BJ (cell line): ENCODE measurements at places on chromosomes 7 and 10. TPM values are rescaled to one million over a fixed set of nuclear protein-coding genes. Genes with fewer than 3 reads are reported as not detected.

DNA sequence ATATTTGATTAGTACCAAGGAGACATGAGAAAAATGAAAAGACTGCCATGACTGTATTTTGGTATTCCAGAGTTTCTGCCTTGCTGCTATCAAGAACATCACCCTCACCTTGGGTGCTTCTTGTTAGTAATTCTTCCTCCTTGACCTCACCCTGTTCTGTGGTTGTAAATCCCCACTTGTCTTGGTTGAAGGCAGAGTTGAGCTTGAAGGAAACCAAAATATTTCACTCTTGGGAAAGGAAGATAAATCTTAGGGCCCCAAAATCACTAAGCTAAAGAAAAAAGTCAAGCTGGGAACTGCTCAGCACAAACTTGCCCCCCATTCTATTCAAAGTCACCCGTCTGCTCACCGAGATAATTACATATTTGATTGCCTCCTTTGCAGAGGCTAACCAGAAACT is 20.6 kb upstream of the AKR1C3 start:
- no peak for DNase-seq

The CTAGE8 gene
- polyA plus RNA-seq = 0.21 and 0.54 TPM in 2 replicates

The ARHGEF5 gene
- polyA plus RNA-seq = 7.4 and 8.9 TPM in 2 replicates

The TBATA gene
- not detected in 2 replicates for polyA plus RNA-seq

GRCh38 chr10:12644380-12645144 is 295.2 kb downstream of the CAMK1D start:
- DNase-seq = no peak

The DENND2A gene
- polyA plus RNA-seq = 2.9 and 3.3 TPM in 2 replicates

DNA sequence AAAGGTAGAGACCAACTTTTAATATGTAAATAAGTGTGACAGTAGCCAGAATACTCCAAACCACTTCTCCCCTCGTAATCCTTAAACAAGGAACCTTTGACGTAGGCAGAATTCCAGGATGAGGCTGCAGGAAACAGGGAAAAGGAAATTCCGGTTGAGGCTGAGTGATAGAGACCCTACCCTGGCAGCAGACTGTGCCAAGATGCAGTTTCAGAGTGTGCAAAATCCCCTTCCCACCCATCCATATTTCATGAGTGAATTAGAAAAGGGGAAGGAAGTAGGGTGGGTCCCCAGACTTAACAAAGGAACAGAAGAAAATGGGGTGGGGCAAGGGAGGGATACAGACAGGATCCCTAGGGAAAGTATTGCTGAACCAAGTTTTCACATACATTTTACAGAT is 143.0 kb downstream of the RAPGEF5 start:
- no peak for DNase-seq

DNA sequence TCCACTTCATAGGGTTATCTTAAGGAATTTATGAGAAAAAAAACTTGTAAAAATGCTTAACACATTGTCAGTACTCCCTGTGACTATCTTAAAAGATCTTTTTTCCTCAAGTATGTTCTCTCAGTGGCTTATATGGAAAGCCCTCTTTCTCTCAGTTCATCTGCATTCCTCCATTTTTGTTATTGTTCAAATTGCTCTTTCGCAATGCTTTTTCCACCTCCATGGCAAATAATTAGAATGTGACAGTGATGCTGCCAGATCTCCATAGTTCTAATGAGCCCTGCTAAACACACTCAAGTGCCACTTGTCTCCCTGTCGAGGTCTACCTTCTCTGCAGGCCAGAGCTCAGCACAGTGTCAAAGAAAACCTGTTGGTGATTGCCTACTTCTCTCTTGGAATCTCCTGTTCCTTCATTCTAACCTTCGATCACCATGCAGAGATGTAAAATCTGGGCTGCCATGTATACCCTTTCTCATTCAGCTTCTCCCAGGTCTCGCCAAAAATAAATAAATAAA is 37.2 kb upstream of the ABCB5 start:
- no peak for DNase-seq

DNA sequence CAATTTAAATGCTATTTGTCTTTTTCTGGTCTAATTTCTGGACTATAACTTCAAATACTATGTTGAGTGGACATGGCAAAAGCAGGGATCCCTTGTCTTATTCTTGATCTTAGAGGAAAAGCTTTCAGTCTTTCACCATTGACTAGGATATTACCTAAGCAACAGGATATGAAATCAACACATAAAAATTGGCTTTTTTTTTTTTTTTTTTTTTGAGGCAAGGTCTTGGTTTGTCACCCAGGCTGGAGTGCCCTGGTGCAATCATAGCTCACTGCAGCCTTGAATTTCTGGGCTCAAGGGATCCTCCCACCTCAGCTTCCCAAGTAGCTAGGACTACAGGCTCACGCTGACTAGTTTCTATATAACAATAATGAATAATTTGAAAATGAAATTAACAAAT is 90.8 kb downstream of the JMJD1C start:
- DNase-seq = no peak

The STOX1 gene
- polyA plus RNA-seq = 0.02 TPM in 1 of 2 replicates, not detected in the other

The ARL5B gene
- 2.7 and 7.2 TPM in 2 replicates for polyA plus RNA-seq

- DNase-seq = peak; percentile 4
Observed at GRCh38 chr7:18221377-18222293, 194.0 kb upstream of the PRPS1L1 start.

DNA sequence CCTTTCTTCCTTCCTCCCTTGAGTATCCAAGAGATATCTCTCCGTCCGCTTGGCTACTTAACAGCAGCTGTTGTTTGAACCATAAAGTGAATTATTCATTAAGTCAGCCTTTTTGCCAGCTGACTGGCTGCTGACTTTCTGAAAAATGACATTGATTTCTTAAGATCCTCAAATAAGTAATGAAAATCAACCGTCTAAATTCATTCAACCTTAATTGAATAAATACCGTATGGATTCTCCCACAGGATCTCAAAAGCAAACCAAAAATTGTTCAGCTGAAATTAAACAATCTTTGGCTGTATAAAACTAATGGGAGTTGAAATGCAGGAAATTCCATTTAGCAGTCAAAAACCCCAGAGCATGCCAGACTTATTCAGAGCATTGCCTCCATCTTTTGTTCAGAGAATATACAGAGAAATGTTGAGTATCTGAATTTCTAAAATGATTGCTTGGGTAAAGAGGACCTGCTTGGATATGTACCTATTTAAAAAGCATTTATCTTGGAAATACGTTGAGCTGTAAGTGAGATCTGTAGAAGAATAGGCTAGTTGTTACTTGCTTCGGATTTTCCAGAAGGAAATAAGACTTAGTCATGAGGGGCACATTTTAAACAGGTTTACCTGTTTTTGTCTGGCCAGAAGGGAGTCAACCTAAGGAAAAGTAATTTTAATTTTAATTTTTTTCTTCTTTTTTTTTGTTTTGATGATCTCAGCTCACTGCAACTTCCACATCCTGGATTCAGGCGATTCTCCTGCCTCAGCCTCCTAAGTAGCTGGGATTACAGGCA is 136.2 kb downstream of the PLXDC2 start:
- DNase-seq = no peak

The ELAPOR2 gene
- 1.4 and 2.4 TPM in 2 replicates for polyA plus RNA-seq

The MYL10 gene
- 0.07 and 0.18 TPM in 2 replicates for polyA plus RNA-seq
